ENCODE measurements at places on chromosomes 4 and X. TPM values are rescaled to one million over a fixed set of nuclear protein-coding genes. Genes with fewer than 3 reads are reported as not detected.

Gene LDOC1
- total RNA-seq = 10.6 TPM

Gene MAP3K15
- 0.25 TPM for total RNA-seq

Gene SLITRK4
- total RNA-seq = 3.2 TPM

Gene AFP
- not detected for total RNA-seq

Gene BOD1L1
- total RNA-seq = 37.8 TPM

Gene MCUB
- total RNA-seq = 28.5 TPM

- no peak overlapping the region for H3K27ac ChIP-seq
- no peaks in the 10 kb centered on the region for H3K27me3 ChIP-seq
- no peaks in the 10 kb centered on the region for H3K4me1 ChIP-seq
- H3K36me3 ChIP-seq = no peaks in the 10 kb centered on the region
Measured at GRCh38 chrX:54248309-54248708, 65.3 kb upstream of the FAM120C start.

- H3K4me3 ChIP-seq = no peak overlapping the region
- no peak overlapping the region for H3K27ac ChIP-seq
- DNase-seq = no peak
- H3K27me3 ChIP-seq = no peaks in the 10 kb centered on the region
Measured at GRCh38 chrX:120486786-120487185, 17.7 kb upstream of the LAMP2 start.

DNA sequence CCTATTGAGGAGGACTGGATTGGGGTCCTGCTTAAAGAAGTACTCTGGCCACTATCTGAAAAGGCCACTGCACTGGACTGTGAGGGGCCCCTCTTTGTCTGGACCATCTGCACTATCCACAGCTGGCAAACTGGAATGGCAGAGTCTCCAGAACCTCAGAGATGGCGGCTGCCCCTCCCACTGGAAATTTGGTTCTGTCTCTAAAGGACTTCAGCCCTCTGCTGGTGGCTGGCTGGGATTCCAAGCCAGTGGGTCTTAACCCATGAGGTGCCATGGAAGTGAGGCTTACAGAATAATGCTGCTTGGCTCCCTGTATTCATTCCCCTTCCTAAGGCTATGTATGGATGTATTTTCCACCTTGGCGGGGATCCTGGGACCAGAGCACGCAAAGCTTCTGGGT, 41.6 kb upstream of the CYLC1 start:
- no peak for DNase-seq
- no peaks in the 10 kb centered on the region for H3K36me3 ChIP-seq
- H3K27me3 ChIP-seq = no peaks in the 10 kb centered on the region
- H3K4me3 ChIP-seq = no peak overlapping the region
- H3K27ac ChIP-seq = no peak overlapping the region
- no peaks in the 10 kb centered on the region for H3K4me1 ChIP-seq

GRCh38 chr4:68070302-68070701, 59.4 kb downstream of the TMPRSS11F start:
- H3K4me3 ChIP-seq = no peak overlapping the region
- no peak overlapping the region for H3K27ac ChIP-seq
- H3K36me3 ChIP-seq = no peaks in the 10 kb centered on the region
- H3K27me3 ChIP-seq = no peaks in the 10 kb centered on the region

GRCh38 chr4:173537613-173538147, 7.7 kb upstream of the HAND2 start:
- H3K4me3 ChIP-seq = peak overlapping the region; percentile 39
- no peaks in the 10 kb centered on the region for H3K36me3 ChIP-seq
- H3K27me3 ChIP-seq = no peaks in the 10 kb centered on the region
- peak overlapping the region; percentile 65 for H3K27ac ChIP-seq
- DNase-seq = no peak

DNA sequence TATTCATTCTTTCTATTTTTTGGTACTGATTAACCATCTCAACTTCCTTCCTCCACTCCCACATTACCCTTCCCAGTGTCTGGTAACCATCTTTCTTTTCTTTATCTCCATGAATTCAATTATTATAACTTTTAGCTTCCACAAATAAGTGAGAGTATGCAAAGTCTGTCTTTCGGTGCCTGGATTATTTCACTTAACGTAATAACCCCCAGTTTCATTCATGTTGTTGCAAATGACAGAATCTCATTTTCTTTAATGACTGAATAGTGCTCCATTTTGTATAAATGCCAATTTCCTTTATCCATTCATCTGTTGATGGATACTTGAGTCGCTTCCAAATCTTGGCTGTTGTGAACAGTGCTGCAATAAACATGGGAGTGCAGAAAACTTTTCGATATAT, 940.4 kb downstream of the GLUD2 start:
- no peak overlapping the region for H3K4me3 ChIP-seq
- H3K36me3 ChIP-seq = no peaks in the 10 kb centered on the region
- no peak for DNase-seq

DNA sequence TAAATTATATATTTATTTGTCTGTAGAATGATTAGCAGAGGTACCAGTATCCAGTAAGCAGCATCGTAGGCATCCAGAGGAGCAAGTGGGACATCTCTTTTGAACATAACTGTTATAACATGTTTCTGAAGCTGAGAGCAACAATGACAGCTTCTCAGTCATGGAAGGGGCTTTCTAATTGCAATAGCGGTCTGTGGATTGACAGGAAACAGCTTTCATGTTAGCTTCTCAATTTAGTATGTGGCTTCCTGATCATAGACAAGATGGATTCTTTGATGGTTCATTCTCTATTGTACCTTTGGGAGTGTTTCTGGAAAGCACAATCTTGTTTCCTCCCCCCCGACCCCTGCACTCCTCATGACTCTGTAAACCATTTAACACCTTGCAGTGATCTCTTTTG, 434.6 kb upstream of the GNPDA2 start:
- no peaks in the 10 kb centered on the region for H3K36me3 ChIP-seq
- no peak overlapping the region for H3K4me3 ChIP-seq
- no peaks in the 10 kb centered on the region for H3K4me1 ChIP-seq
- no peak overlapping the region for H3K27ac ChIP-seq
- no peaks in the 10 kb centered on the region for H3K27me3 ChIP-seq
- no peak for DNase-seq

- DNase-seq = no peak
- H3K27me3 ChIP-seq = no peaks in the 10 kb centered on the region
- no peak overlapping the region for H3K4me3 ChIP-seq
- H3K27ac ChIP-seq = no peak overlapping the region
Measured at GRCh38 chrX:70554081-70554480, 109.4 kb downstream of the DLG3 start.

DNA sequence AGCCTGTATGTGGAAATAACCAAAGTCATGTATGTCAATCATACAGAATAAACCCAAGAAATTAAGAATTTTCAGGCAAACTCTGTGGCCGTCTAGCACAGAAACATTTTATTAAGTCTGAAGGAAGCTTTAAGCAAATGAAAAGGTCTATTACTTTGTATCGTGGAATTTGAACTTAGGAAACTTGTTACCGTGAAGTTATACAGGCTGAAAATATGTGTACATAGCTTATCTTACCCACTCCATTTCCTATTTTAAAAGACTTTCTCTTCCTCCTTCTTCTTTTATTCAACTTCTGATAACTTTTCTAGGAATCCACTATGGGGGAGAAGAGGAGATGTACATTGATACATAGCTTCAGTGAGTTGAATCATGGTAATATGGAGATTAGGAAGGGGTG, 108.3 kb downstream of the AGTR2 start:
- H3K36me3 ChIP-seq = no peaks in the 10 kb centered on the region
- no peak for DNase-seq
- no peaks in the 10 kb centered on the region for H3K4me1 ChIP-seq
- no peak overlapping the region for H3K4me3 ChIP-seq
- no peak overlapping the region for H3K27ac ChIP-seq

GRCh38 chrX:45765281-45765680, 564.6 kb upstream of the DIPK2B start:
- no peak overlapping the region for H3K27ac ChIP-seq
- H3K27me3 ChIP-seq = no peaks in the 10 kb centered on the region
- peaks cover 30% of the 10 kb centered on the region for H3K4me1 ChIP-seq
- no peak for DNase-seq

GRCh38 chrX:83077606-83078005, 430.5 kb upstream of the POU3F4 start:
- no peaks in the 10 kb centered on the region for H3K4me1 ChIP-seq
- H3K4me3 ChIP-seq = no peak overlapping the region
- no peak overlapping the region for H3K27ac ChIP-seq
- no peak for DNase-seq
- H3K36me3 ChIP-seq = no peaks in the 10 kb centered on the region

DNA sequence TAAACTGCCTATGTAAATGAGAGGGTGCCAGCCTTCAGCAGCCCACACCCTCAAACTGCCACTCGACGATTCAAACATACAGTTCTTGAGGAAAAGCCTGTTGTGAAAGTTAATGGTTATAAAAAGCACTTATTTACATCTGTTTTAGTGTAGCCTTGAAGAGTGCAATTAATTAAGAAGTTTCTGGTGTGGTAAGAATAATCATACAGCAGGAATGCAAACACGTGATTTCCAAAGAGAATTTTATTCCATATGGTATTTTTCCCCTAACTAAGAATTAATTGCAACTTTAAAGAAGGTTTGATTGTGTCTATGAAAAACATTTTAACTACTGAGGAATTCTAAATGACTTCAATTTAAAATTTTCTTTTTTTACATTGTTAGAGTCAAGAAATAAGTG, 176.3 kb upstream of the PITX2 start:
- no peaks in the 10 kb centered on the region for H3K36me3 ChIP-seq
- H3K4me3 ChIP-seq = no peak overlapping the region
- no peak for DNase-seq
- no peak overlapping the region for H3K27ac ChIP-seq
